Fibroblast of skin of scalp (primary cell): ENCODE measurements at places on chromosomes 5 and 9.

DNA sequence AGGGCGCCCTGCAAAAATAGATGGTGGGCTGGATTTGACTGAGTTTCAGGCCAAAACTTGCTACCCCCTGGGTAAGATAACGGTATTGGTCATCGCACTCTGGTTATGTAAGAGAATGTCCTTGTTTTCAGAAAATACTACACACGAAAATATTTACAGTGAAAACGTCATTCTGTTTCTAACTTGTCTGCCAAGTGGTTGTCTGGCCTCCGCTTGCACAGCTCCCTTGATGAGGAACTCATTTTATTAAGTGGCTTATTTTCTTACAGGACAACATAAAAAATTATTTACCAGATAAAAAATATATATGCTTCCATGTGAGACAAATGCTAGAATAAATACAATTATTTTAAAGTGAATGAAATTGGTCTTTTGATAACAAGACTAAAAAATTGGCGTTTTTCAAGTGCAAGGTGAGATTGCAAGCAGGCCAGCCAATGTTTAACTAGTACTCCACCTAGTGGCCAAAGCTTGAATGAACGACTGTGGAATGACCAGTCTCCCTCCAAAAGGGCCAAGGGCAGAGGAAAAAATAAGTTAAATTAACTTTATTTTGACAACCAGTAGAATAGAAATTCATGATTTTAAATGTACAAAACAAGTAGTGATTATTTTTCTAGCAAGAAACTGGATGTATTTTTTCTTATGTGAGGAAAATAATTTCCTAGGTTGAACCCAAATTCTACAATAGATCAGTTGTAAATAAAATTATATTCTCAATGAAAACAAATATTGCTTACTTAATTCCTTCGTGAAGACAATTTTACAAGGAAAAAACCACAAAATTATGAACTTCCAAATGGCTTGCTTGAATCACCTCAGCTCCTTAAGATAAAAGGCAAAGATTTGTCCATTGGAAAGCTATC is 93.2 kb downstream of the ZFAND5 start:
- DNase-seq: peak; percentile 51

DNA sequence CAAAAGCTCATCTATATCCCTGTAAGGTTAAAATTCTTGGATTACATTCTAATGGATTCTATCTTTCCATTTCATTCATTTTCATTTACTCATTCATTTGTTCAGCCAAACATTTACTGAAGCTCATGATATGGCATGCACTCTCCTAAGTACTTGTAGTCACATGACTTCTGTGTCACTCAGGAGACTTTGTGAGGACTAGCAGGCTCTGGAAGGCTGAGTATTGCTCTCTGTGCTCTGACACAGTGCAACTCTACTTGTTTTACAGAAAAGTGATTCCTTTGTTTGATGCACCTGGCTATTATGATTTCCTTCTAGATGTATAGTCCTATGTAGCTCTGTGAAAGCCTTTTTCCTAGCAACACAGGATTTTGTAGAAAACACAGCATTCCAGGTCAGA is 53.0 kb downstream of the YIPF5 start:
- DNase-seq: no peak

DNA sequence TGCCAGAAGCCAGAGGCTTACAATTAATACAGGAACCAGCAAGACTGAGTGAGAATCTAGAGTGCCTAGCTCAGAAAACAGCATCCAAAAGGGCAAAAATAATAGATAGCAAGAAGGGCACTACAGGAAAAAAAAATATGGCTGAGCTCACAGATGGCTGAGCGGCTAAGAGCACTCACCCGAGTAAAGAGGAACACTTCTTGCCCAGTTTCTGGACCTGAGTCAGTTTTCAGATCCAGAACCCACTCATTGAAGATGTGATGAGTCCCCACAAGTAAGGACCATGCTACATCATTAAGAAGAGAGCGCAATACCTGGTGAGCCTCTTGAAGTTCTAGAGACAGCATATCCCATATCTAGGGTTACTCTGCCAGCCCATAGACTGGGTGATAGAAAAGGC is 65.5 kb upstream of the MAP3K1 start:
- DNase-seq: no peak

DNA sequence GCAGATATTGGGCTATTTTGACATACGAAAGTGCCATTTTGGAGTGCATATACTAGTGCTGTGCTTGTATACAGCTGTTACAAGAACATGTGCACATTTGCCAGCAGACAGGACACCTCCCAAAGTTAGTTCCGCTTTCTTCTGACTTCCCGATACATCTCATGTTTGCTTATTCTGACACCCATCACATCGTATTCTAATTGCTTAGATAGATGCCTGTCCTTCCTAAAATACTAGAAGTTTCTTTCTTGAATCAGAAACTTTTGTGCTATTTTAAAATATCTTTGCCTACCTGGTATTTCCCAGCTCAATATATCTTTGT is 177.8 kb downstream of the TTLL11 start:
- DNase-seq: no peak

DNA sequence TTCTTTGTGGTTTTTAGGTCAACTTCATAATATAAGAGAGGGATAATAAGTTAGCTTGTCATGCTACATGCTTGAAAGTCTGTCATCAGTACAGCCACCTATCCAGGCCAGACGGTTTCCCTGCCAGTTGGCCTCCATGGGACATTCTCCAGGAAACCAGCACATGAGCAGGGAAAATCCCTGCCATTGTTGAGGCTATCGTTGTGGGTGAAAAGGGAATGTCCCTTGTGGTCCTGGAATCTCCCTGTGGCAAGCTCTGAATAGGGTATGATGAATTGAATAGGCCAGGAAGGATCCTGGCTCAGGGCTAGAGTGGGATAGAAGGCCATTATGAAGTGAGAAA is 12.3 kb downstream of the F2RL1 start:
- DNase-seq: peak; percentile 88

GRCh38 chr9:135223831-135224230 is 136.4 kb downstream of the OLFM1 start:
- no peak for DNase-seq

- DNase-seq: no peak
Measured at GRCh38 chr9:128206484-128206883, 3.3 kb downstream of the DNM1 start.

DNA sequence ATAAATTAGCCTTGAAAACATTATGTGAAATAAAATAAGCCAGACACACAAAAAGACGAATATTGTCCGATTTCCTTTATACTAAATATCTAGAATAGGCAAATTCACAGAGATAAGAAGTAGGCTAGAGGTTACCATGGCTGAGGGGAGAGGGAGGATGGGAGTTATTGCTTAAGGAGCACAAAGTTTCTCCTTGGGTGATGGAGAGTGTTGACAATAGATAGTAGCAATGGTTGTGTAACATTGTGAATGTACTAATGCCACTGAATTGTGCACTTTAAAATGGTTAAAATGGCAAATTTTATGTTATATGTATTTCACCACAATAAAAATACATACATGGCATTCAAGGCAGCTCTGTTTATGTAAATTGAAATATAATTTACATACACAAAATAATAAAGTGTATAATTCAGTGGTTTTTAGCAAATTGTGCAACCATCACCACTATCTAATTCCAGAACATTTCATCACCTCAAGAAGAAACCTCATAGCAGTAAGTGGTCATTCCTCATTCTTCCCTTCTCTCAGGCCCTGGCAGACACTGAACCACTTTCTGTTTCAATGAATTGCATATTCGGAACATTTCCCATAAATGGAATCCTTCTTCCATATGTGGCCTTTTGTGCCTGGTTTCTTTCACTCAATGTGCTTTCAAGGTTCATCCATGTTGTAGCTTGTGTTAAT is 59.2 kb downstream of the NDST1 start:
- DNase-seq: peak; percentile 89

DNA sequence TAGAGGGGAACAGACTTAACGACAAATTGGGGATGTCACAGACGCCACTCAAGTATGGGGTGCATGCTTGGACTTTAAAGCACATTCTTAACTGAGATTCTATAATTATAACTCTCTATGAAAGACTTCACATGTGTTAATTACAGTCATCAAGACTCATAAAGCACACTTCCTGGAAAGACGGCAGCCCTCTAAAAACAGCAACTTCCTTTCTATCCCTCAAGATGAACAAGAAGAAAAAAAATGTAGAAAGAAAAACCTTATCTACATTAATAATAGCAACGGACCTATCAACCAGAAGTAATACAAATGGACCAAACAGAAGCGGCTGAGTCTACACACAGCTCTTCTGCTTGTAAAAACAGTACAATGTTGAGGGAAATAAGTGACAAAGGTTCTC is 21.2 kb downstream of the GNAQ start:
- no peak for DNase-seq

DNA sequence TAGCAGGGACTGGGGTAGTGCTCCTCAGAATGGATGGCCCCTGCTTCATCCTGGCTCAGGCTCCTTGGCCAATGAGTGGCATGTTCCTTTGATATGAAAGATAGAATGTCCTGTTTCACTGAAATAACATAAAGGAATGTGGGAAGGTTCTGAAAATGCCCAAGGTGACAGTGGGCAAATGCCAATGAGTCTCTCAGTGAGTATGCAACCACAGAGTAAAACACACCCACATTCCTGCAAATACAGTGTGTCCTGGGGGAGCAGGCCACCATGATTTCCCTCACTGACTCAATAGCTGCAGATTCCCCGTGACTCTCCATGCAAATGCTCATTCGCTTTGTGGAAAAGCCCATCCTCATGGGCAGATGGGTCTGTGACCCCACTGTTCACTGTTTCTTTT is 36.4 kb downstream of the ZNF366 start:
- peak; percentile 77 for DNase-seq

DNA sequence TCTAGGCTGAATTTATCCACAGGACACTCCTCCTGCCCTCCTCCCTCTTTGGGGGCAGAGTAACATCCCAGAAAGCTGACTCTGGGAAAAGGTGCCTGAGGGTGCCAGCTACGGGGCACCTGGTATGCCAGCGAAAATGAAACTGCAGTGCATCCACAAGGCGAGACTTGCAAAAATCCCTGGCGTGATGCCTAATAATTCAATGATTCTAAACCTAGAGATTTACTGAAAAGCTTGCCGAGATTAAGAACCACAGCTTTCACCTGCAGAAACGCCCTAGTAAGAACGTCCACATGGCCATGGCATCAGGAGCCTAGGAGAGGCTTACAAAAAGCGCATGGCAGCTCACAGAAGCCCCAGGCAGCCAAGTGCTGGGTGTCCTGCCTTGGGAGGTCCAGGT is 20.9 kb downstream of the CCNJL start:
- DNase-seq: no peak

- peak; percentile 46 for DNase-seq
Measured at GRCh38 chr9:115296831-115297565, 179.0 kb upstream of the TNC start.
